Upper lobe of left lung (tissue), 6 donors: ENCODE measurements at places on chromosomes 1 and 21.

- H3K4me1 ChIP-seq, result no peaks in the 10 kb centered on the region
- no peak overlapping the region for H3K4me3 ChIP-seq
- no peak overlapping the region for H3K27ac ChIP-seq
- no peaks in the 10 kb centered on the region for H3K27me3 ChIP-seq
Observed at GRCh38 chr21:28639737-28640136, 352.9 kb downstream of the LTN1 start.

DNA sequence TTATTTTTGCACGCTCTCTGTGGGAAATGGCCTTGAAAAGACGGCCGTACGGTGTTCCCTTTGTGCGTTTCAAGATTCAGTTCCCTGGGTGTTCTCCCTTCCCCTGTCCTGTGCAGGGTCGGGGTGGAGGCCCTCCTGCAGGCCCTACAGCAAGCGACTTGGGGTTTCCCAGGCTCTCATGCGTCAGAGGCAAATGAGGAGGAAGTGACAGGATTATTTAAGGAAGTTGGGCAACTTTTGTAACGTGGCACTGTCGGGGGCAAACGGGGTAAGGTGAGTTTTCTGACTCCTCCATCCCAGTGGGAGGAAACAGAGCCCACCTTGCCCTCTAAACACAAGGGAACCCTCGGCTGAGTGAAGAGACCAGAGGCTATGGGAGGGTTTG is 16.1 kb upstream of the AJAP1 start:
- no peak overlapping the region for H3K27ac ChIP-seq
- no peaks in the 10 kb centered on the region for H3K36me3 ChIP-seq
- no peak overlapping the region for H3K4me3 ChIP-seq
- H3K4me1 ChIP-seq, result no peaks in the 10 kb centered on the region
- H3K27me3 ChIP-seq, result no peaks in the 10 kb centered on the region

- H3K27me3 ChIP-seq, result no peaks in the 10 kb centered on the region
- no peak overlapping the region for H3K4me3 ChIP-seq
- H3K4me1 ChIP-seq, result no peaks in the 10 kb centered on the region
- no peaks in the 10 kb centered on the region for H3K36me3 ChIP-seq
Observed at GRCh38 chr1:230541306-230541705, 101.0 kb upstream of the COG2 start.

GRCh38 chr1:155266553-155266952 is 4.4 kb upstream of the SCAMP3 start:
- no peak overlapping the region for H3K4me3 ChIP-seq
- H3K4me1 ChIP-seq, result peaks cover 17% of the 10 kb centered on the region
- no peak for DNase-seq
- peaks cover 77% of the 10 kb centered on the region for H3K36me3 ChIP-seq
- H3K27me3 ChIP-seq, result no peaks in the 10 kb centered on the region
- no peak overlapping the region for H3K27ac ChIP-seq

GRCh38 chr1:52574594-52574993 is 21.7 kb upstream of the TUT4 start:
- H3K27me3 ChIP-seq, result no peaks in the 10 kb centered on the region
- DNase-seq, result no peak
- H3K4me3 ChIP-seq, result no peak overlapping the region
- no peaks in the 10 kb centered on the region for H3K36me3 ChIP-seq

DNA sequence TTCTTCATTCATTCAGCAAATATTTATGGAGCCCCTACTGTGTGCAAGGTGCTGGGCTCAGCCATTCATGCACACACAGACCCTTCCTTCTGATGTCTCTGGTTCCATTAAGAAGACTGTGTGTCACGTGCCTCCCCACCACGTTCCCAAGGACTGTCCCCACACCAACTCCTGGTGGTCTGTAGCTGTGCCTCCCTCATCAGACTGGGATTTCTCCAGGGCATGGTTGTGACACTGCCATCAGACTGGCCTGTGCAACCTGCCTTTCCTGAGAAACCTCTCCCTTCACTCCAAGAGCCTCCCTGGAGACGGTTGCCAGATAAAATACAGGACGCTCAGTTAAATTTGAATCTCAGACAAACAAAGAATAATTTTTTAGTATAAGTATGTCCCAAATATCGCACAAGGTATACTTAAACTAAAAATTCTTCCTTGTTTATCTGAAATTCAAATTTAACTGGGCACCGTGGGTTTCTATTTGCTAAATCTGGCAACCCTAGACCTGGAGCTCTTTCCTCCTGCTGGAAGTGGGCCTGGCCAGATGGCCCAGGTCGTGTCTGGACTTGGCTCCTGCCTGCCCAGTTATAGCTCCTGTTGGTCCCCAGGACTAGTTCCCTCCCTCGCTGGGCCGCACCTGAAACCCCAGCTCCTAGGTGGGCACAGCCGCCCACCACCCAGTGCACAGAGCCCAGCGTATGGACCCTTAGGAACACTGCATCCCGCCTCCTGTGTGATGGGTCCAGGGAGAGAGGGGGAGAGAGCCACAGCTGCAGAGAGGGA is 76.9 kb downstream of the RAP1GAP start:
- H3K27me3 ChIP-seq, result no peaks in the 10 kb centered on the region
- peaks cover 2% of the 10 kb centered on the region for H3K4me1 ChIP-seq
- H3K4me3 ChIP-seq, result no peak overlapping the region
- no peaks in the 10 kb centered on the region for H3K36me3 ChIP-seq
- DNase-seq, result no peak
- H3K27ac ChIP-seq, result no peak overlapping the region

DNA sequence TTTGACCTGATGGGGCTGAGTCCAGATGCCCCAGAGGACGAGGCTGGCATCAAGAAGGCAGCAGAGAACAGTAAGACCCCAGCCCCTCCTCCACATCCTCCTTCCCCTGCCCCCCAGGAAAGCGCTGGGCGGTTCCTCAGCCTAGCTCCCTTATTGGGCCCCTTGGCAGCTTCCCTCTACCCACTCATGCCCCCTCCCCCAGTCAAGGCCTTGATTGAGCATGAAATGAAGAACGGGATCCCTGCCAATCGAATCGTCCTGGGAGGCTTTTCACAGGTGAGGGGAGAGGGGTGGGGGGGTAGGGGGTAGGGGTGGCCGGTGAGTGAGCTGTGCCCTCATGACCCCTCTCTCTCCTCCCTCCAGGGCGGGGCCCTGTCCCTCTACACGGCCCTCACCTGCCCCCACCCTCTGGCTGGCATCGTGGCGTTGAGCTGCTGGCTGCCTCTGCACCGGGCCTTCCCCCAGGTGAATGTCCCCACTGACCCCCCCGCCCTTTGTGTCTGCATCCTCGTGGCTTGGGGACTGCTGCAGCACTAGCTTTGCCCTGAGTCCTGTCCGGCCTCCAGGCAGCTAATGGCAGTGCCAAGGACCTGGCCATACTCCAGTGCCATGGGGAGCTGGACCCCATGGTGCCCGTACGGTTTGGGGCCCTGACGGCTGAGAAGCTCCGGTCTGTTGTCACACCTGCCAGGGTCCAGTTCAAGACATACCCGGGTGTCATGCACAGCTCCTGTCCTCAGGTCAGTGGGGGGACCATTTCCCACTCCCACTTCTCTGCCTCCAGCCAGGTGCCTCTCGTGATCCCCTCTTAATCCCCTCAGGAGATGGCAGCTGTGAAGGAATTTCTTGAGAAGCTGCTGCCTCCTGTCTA is 3.2 kb downstream of the LYPLA2 start:
- H3K27me3 ChIP-seq, result no peaks in the 10 kb centered on the region
- peak; percentile 75 for DNase-seq
- no peak overlapping the region for H3K27ac ChIP-seq

- H3K4me3 ChIP-seq, result no peak overlapping the region
- no peak overlapping the region for H3K27ac ChIP-seq
- H3K36me3 ChIP-seq, result no peaks in the 10 kb centered on the region
- no peaks in the 10 kb centered on the region for H3K4me1 ChIP-seq
- DNase-seq, result no peak
Observed at GRCh38 chr1:4690951-4691675, 36.7 kb downstream of the AJAP1 start.
